ENCODE measurements at places on chromosomes 3 and 15. TPM values are rescaled to one million over a fixed set of nuclear protein-coding genes. Genes with fewer than 3 reads are reported as not detected.

Gene VIPR1
- 5.6 TPM for total RNA-seq

Gene LRRC31
- total RNA-seq = not detected

Gene IMPDH2
- 313 TPM for total RNA-seq

Gene TM4SF18
- total RNA-seq = 1.3 TPM

Gene EBLN2
- 5.8 TPM for total RNA-seq

Gene BOC
- total RNA-seq = 16.9 TPM

Gene DLL4
- total RNA-seq = 0.09 TPM

Gene NRROS
- total RNA-seq = 2.9 TPM

Gene EEFSEC
- 8.1 TPM for total RNA-seq

Gene MUC20
- total RNA-seq = 4.5 TPM

Gene LMOD3
- not detected for total RNA-seq

Gene CDHR4
- 0.09 TPM for total RNA-seq

Gene EFCAB12
- not detected for total RNA-seq

Gene SEMA5B
- total RNA-seq = 0.41 TPM

Gene VEPH1
- 27.4 TPM for total RNA-seq

Gene MORF4L1
- total RNA-seq = 431 TPM

Gene ZNF774
- 2.3 TPM for total RNA-seq

Gene OR5H2
- not detected for total RNA-seq

Gene CIP2A
- total RNA-seq = 7.1 TPM

Gene TF
- 4.0 TPM for total RNA-seq

Gene FHIT
- total RNA-seq = 1.5 TPM

Gene SLC6A11
- not detected for total RNA-seq

Gene LSAMP
- 10.7 TPM for total RNA-seq

Gene ERICH6
- 0.41 TPM for total RNA-seq

Gene ITIH1
- not detected for total RNA-seq

Gene ATP10A
- total RNA-seq = 4.4 TPM

Gene NT5DC2
- 68.2 TPM for total RNA-seq

Gene KLHL24
- total RNA-seq = 56.0 TPM

Gene SLC22A13
- 0.45 TPM for total RNA-seq

Gene ADCY5
- under 0.01 TPM for total RNA-seq

Gene ZNF662
- 0.74 TPM for total RNA-seq

Gene SLC51A
- total RNA-seq = not detected

Gene CFAP100
- not detected for total RNA-seq

Gene NTRK3
- total RNA-seq = 19.6 TPM

Gene TIMP4
- 12.3 TPM for total RNA-seq

Gene BNC1
- 0.27 TPM for total RNA-seq

Gene GOLGA8G
- not detected for total RNA-seq

Gene NLGN1
- total RNA-seq = 6.1 TPM

Gene KIF15
- total RNA-seq = 17.1 TPM

Gene PXK
- 64.4 TPM for total RNA-seq

Gene C3orf38
- 42.4 TPM for total RNA-seq

Gene CLDN1
- total RNA-seq = 0.18 TPM

Gene C3orf22
- total RNA-seq = not detected

Gene ZNF660
- total RNA-seq = 2.0 TPM

Gene CCR8
- not detected for total RNA-seq

Gene GJD2
- total RNA-seq = not detected

Gene SLC38A3
- total RNA-seq = not detected

Gene IDH3A
- total RNA-seq = 60.8 TPM

Gene IL16
- total RNA-seq = 1.4 TPM

Gene HRG
- total RNA-seq = not detected
